ENCODE measurements at places on chromosomes 4 and X. TPM values are rescaled to one million over a fixed set of nuclear protein-coding genes. Genes with fewer than 3 reads are reported as not detected.

The ARHGEF38 gene
- total RNA-seq, result not detected

The GLRA2 gene
- not detected for total RNA-seq

The ELOVL6 gene
- 21.3 TPM for total RNA-seq

The RTL9 gene
- 0.14 TPM for total RNA-seq

The STBD1 gene
- 0.30 TPM for total RNA-seq

The RHOH gene
- 182 TPM for total RNA-seq

The SHROOM4 gene
- not detected for total RNA-seq

The RBM46 gene
- not detected for total RNA-seq

The PRPS1 gene
- 88.2 TPM for total RNA-seq

The SLC6A14 gene
- not detected for total RNA-seq

The PDLIM3 gene
- 7.4 TPM for total RNA-seq

The ZAR1 gene
- not detected for total RNA-seq

The RBMX gene
- 315 TPM for total RNA-seq

The KCTD8 gene
- not detected for total RNA-seq

The NEIL3 gene
- total RNA-seq, result 26.4 TPM

The FTSJ1 gene
- total RNA-seq, result 68.7 TPM

The DNAAF6 gene
- total RNA-seq, result not detected

The UGT2B10 gene
- total RNA-seq, result not detected

Data from activated T-cell treated with anti-CD3 and anti-CD28 coated beads, Interleukin-2, amount 50 U/mL, for 72 hours (primary cell).